ENCODE measurements at places on chromosomes 11 and 22. TPM values are rescaled to one million over a fixed set of nuclear protein-coding genes. Genes with fewer than 3 reads are reported as not detected.
A peak's percentile ranks its signal among the peaks of the same experiment; 100 is the strongest.

GRCh38 chr11:42967653-42968052 lies 344.1 kb upstream of the API5 start:
- H3K27ac ChIP-seq, result no peak overlapping the region
- no peak overlapping the region for H3K4me3 ChIP-seq
- H3K36me3 ChIP-seq, result no peaks in the 10 kb centered on the region
- DNase-seq, result no peak
- H3K27me3 ChIP-seq, result no peaks in the 10 kb centered on the region
- no peaks in the 10 kb centered on the region for H3K4me1 ChIP-seq

- H3K27me3 ChIP-seq, result peaks cover 12% of the 10 kb centered on the region
- H3K4me1 ChIP-seq, result peaks cover 25% of the 10 kb centered on the region
- H3K36me3 ChIP-seq, result no peaks in the 10 kb centered on the region
Observed at GRCh38 chr22:42299586-42300258, 29.3 kb upstream of the TCF20 start.

GRCh38 chr11:35100013-35100383 lies 39.0 kb upstream of the CD44 start:
- H3K36me3 ChIP-seq, result peaks cover 6% of the 10 kb centered on the region
- no peak overlapping the region for H3K27ac ChIP-seq
- H3K4me1 ChIP-seq, result peaks cover 6% of the 10 kb centered on the region

GRCh38 chr11:102226702-102227490 lies 90.4 kb upstream of the BIRC3 start:
- H3K36me3 ChIP-seq, result no peaks in the 10 kb centered on the region
- no peak overlapping the region for H3K4me3 ChIP-seq
- H3K27me3 ChIP-seq, result peaks cover 20% of the 10 kb centered on the region
- no peaks in the 10 kb centered on the region for H3K4me1 ChIP-seq

- H3K4me3 ChIP-seq, result no peak overlapping the region
- no peak overlapping the region for H3K27ac ChIP-seq
- H3K4me1 ChIP-seq, result no peaks in the 10 kb centered on the region
Observed at GRCh38 chr22:49324527-49325491, 502.9 kb downstream of the BRD1 start.

DNA sequence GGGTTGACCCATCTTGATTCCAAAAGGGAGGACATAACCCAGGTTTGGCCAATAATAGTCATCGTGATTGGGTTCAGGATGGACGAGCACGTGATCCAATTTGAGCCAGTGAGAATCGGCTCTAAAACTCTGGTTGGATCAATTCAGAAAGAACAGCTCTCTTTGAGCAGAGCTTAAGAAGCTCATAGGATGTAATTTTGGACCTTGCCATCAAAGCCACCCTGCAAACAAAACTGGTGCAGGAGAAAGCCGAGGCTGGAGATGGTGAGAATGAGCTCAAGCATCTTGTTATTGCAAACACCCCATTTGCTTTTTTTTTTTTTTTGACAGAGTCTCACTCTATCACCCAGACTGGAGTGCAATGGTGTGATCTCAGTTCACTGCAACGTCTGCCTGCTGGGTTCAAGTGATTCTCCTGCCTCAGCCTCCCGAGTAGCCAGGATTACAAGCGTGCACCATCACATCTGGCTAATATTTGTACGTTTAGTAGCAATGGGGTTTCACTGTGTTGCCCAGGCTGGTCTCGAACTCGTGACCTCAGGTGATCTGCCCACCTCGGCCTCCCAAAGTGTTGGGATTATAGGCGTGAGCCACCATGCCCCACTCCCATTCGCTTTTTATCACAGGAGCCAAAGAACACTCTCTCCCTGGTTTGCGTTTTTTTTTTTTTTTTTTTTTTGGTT lies 13.8 kb upstream of the MIAT start:
- no peak for DNase-seq
- H3K36me3 ChIP-seq, result no peaks in the 10 kb centered on the region
- H3K27ac ChIP-seq, result peak overlapping the region; percentile 89
- peaks cover 62% of the 10 kb centered on the region for H3K4me1 ChIP-seq
- H3K4me3 ChIP-seq, result peak overlapping the region; percentile 34
- no peaks in the 10 kb centered on the region for H3K27me3 ChIP-seq

GRCh38 chr11:100984668-100985067 lies 144.9 kb downstream of the PGR start:
- no peak overlapping the region for H3K27ac ChIP-seq
- H3K36me3 ChIP-seq, result no peaks in the 10 kb centered on the region
- H3K4me3 ChIP-seq, result no peak overlapping the region
- no peaks in the 10 kb centered on the region for H3K4me1 ChIP-seq
- no peaks in the 10 kb centered on the region for H3K27me3 ChIP-seq

DNA sequence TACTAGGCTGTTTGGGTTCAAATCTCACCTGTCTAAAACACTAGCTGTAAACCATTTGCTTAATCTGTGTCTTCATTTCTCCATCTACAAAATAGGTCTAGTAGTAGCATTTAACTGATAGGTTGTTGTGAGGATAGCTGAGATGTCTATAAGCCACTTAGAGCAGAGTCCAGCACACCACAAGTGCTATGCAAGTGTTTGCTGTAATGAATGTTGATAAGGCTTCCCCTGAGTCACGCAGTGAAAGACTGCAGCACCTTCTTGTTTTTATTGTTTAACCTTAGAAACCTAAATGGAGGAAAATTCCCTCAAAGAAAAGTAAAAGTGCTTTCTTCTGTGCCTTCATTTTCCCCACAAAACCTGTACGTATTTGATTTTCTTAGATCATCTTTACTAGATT lies 23.1 kb upstream of the LDHA start:
- peaks cover 17% of the 10 kb centered on the region for H3K36me3 ChIP-seq
- H3K27ac ChIP-seq, result no peak overlapping the region
- peaks cover 9% of the 10 kb centered on the region for H3K4me1 ChIP-seq
- DNase-seq, result no peak
- no peak overlapping the region for H3K4me3 ChIP-seq
- no peaks in the 10 kb centered on the region for H3K27me3 ChIP-seq

- DNase-seq, result no peak
- H3K36me3 ChIP-seq, result no peaks in the 10 kb centered on the region
- no peak overlapping the region for H3K4me3 ChIP-seq
- no peak overlapping the region for H3K27ac ChIP-seq
- peaks cover 15% of the 10 kb centered on the region for H3K27me3 ChIP-seq
- H3K4me1 ChIP-seq, result peaks cover 18% of the 10 kb centered on the region
Observed at GRCh38 chr22:17283423-17283822, 64.2 kb upstream of the ADA2 start.

DNA sequence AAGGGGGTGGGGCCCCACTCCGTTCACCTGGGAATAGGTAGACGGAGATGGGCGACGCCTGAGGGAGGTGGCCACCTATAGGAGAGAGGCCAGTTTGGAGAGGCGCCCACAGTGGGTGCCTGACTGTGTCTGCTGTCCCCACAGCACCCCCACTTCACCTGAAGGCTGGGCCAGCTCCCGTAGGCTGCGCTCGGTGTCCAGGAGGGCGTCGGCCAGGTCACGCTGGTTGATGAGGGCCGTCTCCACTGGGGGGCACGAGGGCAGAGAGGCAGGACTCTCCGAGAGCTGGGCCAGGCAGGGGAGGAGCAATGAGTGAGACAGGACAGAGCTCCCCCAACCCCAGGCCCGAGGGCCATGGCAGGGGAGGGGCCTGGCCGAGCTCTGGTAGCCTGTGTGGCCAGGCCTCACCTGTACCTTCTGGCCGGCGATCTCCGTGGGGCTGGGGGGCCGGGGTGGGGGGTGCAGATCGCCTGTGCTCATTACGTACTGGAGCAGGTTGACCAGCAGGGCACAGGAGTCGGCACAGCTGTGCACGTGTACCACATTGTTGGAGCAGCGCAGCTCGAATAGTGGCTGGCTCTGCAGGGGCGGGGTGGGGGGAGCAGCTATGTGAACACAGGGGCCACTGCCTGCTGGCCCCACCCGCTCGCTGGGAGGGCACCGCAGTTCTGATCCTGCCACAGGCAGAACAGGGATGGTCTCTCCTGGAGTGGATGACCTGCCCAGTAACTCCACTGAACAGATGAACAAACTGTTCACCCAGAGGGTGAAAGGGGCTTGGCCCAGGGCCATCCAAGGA lies 14.7 kb downstream of the ATG2A start:
- no peak overlapping the region for H3K27ac ChIP-seq
- peaks cover 30% of the 10 kb centered on the region for H3K36me3 ChIP-seq
- DNase-seq, result no peak
- peaks cover 4% of the 10 kb centered on the region for H3K4me1 ChIP-seq

- no peak overlapping the region for H3K27ac ChIP-seq
- DNase-seq, result no peak
- peaks cover 2% of the 10 kb centered on the region for H3K27me3 ChIP-seq
- no peak overlapping the region for H3K4me3 ChIP-seq
Observed at GRCh38 chr11:121688055-121688491, 235.3 kb upstream of the SORL1-AS1 start.

GRCh38 chr22:30245181-30245984 lies 1.2 kb downstream of the LIF start:
- H3K36me3 ChIP-seq, result peaks cover 59% of the 10 kb centered on the region
- no peak for DNase-seq
- H3K4me1 ChIP-seq, result peaks cover 65% of the 10 kb centered on the region
- no peaks in the 10 kb centered on the region for H3K27me3 ChIP-seq
- H3K27ac ChIP-seq, result peak overlapping the region; percentile 99

- peaks cover 14% of the 10 kb centered on the region for H3K27me3 ChIP-seq
- no peaks in the 10 kb centered on the region for H3K4me1 ChIP-seq
Observed at GRCh38 chr11:122524898-122525297, 130.6 kb upstream of the UBASH3B start.

- peaks cover 22% of the 10 kb centered on the region for H3K4me1 ChIP-seq
- no peak overlapping the region for H3K4me3 ChIP-seq
- H3K36me3 ChIP-seq, result peaks cover 44% of the 10 kb centered on the region
- peak; percentile 44 for DNase-seq
- H3K27me3 ChIP-seq, result no peaks in the 10 kb centered on the region
- H3K27ac ChIP-seq, result no peak overlapping the region
Observed at GRCh38 chr11:118200901-118201680, 23.7 kb downstream of the JAML start.

GRCh38 chr22:46073683-46074504 lies 76.4 kb upstream of the PPARA start:
- H3K27ac ChIP-seq, result no peak overlapping the region
- H3K27me3 ChIP-seq, result no peaks in the 10 kb centered on the region
- H3K4me3 ChIP-seq, result peak overlapping the region; percentile 56

DNA sequence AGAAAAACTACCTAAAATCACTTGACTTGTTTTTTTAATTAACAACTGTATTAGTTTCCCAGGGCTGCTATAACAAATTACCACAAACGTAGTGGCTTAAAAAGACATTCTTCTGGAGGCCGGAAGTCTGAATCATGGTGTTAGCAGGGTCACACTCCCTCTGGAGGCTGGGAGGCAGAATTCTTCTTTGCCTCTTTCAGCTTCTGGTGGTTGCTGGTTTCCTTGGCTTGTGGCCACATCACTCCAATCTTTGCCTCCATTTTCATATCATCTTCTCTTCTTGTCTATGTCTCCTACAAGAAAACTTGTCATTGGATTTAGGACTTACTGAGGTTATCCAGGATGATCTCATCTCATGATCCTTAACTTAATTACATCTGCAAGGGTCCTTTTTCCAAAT lies 7.4 kb upstream of the INCENP start:
- no peaks in the 10 kb centered on the region for H3K4me1 ChIP-seq
- H3K27ac ChIP-seq, result no peak overlapping the region

GRCh38 chr11:75541193-75542087 lies 15.7 kb upstream of the GDPD5 start:
- H3K4me3 ChIP-seq, result no peak overlapping the region
- peaks cover 25% of the 10 kb centered on the region for H3K4me1 ChIP-seq
- H3K36me3 ChIP-seq, result no peaks in the 10 kb centered on the region
- H3K27ac ChIP-seq, result no peak overlapping the region

- peak overlapping the region; percentile 33 for H3K4me3 ChIP-seq
- no peak for DNase-seq
- H3K36me3 ChIP-seq, result peaks cover 99% of the 10 kb centered on the region
- H3K27ac ChIP-seq, result peak overlapping the region; percentile 96
- peaks cover 57% of the 10 kb centered on the region for H3K4me1 ChIP-seq
Observed at GRCh38 chr11:12235553-12235946, 125.2 kb downstream of the MICAL2 start.

DNA sequence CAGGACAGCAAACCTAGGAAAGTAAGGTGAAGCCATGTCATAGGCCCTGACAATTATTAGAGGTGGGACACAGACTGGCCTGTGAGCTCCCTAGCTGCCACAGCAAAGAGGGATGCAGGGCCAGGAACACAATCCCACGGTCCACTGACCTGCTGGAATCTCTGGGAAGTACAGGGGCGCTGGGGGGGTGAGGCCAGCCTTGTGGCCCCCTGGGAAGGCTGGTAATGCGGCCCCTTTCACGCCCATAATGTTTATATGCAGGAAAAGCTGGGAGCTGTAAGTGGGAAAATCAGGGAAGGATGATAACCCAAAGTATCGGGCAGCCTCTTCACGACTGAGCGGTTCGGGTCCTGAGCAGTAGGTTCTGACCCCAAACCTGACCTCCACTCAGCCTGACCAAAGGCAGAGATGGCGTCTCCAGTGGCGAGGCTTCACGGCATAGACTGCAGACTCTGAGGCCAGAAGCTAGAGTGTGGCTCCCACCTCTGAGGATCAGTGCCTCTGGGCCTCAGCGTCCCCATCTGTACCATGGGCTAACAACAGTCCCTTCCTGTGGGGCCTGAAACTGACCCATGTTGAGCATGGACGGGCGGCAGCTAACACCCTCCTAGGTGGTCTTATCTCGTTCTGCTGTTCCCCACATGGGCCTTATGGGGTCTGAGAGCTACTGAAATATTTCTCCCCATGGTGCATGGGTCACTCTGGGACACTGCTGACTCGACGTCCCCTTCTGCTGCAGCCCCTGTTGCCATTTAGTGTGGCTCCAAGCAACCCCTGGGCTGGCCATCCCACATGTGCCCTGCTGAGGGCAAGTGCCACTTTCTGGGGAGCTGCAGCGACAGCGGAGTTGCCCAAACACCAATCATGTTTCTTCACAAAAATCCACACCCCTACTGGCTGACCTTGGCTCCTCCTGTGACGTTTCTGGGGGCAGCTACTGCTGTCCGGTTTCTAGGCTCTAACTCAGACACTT lies 101.8 kb downstream of the PHF21B start:
- H3K36me3 ChIP-seq, result no peaks in the 10 kb centered on the region
- H3K4me1 ChIP-seq, result no peaks in the 10 kb centered on the region
- peaks cover 4% of the 10 kb centered on the region for H3K27me3 ChIP-seq
- DNase-seq, result no peak

GRCh38 chr22:20814221-20814808 lies 40.4 kb downstream of the SERPIND1 start:
- no peaks in the 10 kb centered on the region for H3K27me3 ChIP-seq
- H3K4me3 ChIP-seq, result no peak overlapping the region
- peaks cover 11% of the 10 kb centered on the region for H3K4me1 ChIP-seq
- no peak overlapping the region for H3K27ac ChIP-seq
- peaks cover 71% of the 10 kb centered on the region for H3K36me3 ChIP-seq

The SAA1 gene
- total RNA-seq, result not detected

The OR8G1 gene
- not detected for total RNA-seq

The MS4A6E gene
- total RNA-seq, result not detected

The VWA5A gene
- 4.6 TPM for total RNA-seq

The EXPH5 gene
- total RNA-seq, result 1.2 TPM

The IGSF9B gene
- total RNA-seq, result 101 TPM

The MLC1 gene
- 0.39 TPM for total RNA-seq

The OR51B5 gene
- total RNA-seq, result not detected

The MS4A3 gene
- not detected for total RNA-seq

The CPT1A gene
- total RNA-seq, result 45.5 TPM

The HOATZ gene
- total RNA-seq, result not detected

The TMPRSS4 gene
- total RNA-seq, result not detected

The POU2AF2 gene
- total RNA-seq, result not detected

The BTBD18 gene
- total RNA-seq, result not detected

All from activated T-helper 2 cell treated with anti-CD3 and anti-CD28 coated beads, Interferon-gamma antibody, Interleukin-2, Interleukin-4, amounts not matched to agents 10 μg/mL and 5 μg/mL and 100 μg/mL, durations not matched to agents 14 hours and 24 hours and 36 hours (primary cell).